NCI-H1048 (cell line): ENCODE measurements at places on chromosomes 6 and 20.

DNA sequence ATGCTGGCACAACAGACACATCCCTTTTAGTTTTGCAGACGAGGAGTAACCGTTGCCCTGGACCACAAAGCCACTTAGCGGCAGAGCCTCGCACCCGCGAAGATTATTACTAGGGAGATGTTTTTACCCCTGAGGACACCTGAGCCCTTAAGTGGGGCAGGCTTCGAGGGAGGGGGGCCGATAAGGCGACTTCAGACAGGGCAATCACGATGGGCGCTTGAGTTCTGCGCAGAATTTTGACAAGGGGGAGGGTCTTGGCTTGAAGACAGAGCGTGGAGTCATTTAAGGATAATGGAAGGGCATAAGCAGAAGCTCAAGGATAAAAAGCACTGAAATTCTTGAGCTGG lies 650 bp upstream of the TTK start:
- no peak for DNase-seq

DNA sequence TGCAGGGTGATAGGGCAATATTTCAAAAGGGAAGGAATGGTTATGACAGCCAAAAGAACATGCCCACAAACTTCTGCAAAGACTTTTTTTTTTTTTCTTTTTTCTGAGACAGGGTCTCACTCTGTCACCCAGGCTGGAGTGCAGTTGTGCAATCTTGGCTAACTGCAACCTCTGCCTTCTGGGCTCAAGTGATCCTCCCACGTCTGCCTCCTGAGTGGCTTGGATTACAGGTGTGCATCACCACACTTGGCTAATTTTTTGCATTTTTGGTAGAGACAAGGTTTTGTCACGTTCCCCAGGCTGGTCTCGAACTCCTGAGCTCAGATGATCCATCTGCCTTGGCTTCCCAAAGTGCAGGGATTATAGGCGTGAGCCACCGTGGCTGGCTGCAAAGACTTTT lies 117.6 kb upstream of the ADGRF1 start:
- no peak for DNase-seq

DNA sequence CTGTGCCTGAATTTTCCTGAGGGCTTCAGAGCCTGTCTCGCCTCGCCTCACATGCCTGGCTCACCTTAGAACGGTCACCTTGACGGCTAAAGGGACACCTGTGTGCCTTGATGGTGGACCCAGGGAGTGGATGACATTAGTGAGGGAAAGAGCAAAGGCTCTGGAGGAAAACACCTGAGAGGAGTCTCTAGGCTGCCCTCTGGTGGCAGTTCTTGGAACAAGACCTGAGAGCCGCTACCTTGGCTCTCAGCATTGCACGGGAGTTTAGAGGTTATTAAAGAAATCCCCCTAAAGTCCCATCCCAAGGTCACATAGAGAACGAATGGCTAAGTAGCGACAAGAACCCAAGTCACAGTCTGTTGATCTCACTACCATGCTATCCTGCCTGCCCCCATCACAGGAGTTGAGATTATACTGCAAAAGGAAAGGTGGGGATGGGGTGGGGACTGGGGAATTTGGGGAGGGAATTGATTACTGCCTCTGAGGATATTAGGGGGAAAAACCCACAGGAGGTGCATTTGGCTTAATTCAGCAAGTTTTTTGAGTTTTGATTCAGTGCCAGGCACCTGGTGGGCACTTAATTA lies 7.9 kb upstream of the CDSN start:
- DNase-seq: no peak

- DNase-seq: no peak
These were observed 392.4 kb downstream of the TAF4 start for GRCh38 chr20:61673152-61673847.

GRCh38 chr20:25497586-25498279 lies 87.6 kb downstream of the NINL start:
- no peak for DNase-seq

DNA sequence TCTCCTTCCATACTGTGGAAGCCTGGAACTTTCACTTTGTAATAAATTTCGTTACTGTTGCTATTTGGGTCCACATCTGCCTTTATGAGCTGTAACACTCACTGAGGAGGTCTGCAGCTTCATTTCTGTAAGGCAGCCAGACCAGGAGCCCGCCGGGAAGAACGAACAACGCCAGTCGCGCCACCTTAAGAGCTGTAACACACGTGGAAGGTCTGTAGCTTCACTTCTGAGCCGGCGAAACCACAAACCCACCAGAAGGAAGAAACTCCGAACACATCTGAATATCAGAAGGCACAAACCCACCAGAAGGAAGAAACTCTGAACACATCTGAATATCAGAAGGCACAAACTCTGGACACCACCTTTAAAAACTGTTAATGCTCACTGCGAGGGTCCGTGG lies 589.9 kb upstream of the SLC35B3 start:
- no peak for DNase-seq

DNA sequence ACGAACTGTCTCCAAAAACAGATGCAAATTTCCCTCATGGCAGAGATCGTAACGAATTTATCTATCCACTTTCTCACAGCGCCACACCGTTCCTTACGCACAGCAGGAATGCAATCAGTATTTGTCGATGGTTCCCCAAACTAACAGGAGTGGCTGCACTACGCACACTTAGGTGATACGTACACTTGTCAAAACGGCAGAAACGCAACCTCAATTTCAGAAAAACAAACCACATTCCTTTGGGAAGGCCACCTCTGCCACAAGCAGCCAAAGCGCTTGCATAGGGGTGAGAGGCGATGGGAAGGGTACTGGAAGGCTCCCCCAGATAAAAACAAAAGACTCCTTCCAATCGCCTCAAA lies 638 bp downstream of the MDN1 start:
- DNase-seq: peak; percentile 20

DNA sequence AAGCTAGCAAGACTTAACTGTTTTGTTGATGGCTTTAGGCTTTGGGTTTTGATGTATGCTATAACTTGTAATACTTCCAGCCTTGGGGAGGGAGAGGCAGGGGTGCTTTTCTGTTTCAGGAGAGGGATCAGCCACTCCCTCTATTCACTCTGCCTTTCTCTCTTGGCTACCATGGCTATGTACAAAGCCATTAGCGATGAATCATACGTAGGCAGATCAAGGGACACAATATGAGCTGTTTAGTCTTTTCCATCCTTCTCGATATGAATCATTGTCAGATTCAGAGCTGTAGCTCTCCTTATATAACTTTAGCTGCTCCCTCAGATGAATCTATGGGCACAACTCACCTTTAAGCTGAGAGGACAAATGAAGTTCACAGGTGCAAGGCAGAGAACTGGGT lies 230.6 kb downstream of the TSHZ2 start:
- DNase-seq: no peak

DNA sequence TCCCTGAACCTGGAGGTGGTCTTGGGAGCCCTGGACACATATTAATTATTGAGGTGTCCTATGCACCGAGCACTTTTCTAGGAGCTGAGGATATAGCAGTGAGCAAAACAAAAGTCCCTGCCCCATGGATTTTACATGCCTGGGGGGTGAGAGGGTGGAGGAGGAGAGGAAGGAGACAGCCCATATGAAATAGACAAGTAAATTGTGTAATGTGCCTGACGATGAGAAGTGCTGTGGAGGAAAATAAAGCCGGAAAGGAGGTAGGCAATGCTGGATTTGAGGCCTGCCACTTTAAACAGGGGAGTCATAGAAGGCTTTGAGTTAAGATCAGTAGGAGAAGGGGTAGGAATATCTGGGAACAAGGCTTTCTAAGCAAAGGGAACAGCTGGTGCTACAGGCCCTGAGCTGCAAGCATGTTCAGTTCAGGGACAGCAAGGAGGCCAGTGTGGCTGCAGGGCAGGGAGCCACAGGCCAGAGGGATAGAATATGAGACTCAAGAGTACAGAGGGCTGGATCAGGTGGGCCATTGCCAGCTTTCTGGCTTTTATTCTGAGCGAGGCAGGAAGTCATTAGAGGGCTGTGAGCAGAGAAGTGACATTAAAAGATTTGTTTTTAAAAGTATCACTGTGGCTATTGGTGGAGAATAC lies 19.1 kb upstream of the MYLIP start:
- no peak for DNase-seq

- DNase-seq: no peak
These were observed 114.7 kb downstream of the RWDD2A start for GRCh38 chr6:83307849-83308248.

DNA sequence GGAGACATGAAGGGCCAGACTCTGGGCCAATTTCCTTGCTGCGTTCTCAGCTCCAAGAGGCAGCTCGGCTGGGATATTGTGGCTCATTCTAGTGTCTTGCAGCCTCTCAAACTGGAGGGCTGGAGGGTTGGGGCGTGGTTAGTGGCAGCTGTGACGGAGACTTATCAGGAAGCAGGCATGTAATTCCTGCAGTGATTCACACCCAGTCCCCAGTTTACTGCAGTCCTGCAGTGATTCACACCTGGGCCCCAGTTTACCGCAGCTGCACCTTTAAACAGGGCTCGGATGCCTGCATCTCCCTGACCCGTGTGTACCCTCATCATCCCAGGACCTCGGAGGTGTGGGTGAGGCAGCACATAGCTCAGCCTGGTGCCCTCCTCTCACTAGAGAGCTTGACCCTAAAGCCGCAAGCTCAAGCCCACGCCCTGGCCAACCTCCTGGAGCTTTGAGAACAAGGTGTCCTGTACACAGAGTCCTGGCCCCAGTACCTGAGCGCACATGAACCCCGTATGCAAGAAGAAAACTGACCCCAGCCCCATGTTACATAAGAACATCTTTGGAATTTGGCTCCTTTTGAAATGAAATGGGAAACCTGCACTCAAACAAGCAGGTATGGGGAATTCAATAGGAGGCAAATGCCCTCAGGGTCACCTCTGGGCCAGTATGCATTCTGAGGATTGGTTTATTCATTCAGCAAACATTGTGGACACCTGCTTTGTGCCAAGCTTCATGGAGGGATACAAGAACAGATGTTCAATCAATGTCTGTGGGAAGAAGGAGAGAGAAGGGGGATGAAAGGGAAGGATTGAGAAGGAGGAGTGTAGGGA lies 55.3 kb upstream of the FAM83D start:
- no peak for DNase-seq

DNA sequence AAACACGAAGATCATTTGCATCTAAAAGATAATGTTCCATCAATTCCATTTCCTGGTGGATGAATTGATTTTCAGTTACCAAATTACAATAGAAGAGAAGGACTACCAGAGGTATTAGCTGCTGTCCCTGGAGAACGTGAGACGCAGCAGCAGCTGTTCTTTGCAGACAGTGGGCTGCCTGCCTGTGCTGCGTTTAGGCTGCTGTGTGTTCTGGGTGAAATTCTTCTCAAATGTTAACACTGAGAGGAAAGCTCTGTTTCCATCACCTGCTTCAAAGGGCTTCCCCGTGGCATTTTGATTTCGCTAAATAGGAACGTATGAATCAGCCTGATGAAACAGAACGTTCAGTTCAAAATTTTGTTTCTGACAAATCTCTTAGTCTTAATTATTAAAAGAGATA lies 362.2 kb downstream of the C6orf118 start:
- DNase-seq: no peak

- DNase-seq: no peak
These were observed 49.2 kb upstream of the CST5 start for GRCh38 chr20:23928788-23929187.

DNA sequence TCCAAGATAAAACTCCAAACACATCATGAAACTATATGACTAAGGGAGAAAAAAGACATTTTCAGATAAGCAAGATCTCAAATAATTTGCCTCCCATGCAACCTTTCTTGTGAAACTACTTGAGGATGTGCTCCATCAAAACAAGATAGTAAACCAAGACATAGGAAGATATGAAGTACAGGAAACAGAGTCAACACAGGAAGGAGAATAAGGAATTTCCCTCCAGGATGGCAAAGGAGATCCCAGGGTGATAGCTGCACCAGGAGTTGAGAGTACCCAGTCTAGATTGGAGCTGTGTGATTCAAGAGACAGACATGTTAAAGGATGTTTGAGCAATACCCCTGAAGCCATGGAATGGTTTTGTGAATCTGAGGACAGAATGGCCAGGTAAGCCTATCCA lies 15.3 kb downstream of the IL17A start:
- no peak for DNase-seq

DNA sequence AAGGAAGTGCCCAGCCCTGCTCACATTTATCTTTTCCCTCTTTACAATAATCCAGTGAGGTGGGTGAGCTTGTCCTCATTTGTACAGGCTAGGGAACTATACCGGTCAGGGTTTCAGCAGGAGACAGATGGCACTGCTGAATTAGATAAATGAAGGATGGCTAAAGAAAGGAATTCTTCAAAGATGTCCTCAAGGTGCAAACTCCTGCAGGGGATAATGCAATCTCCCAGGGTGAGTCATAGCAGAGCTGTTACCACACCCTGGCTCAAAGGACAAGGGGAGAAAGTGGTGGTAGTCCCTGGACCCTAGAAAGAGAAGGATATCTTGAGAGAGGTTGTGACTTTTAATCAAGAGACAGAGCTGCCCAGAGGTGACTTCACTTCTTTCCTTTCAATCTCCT lies 66.7 kb downstream of the RFPL4B start:
- no peak for DNase-seq

DNA sequence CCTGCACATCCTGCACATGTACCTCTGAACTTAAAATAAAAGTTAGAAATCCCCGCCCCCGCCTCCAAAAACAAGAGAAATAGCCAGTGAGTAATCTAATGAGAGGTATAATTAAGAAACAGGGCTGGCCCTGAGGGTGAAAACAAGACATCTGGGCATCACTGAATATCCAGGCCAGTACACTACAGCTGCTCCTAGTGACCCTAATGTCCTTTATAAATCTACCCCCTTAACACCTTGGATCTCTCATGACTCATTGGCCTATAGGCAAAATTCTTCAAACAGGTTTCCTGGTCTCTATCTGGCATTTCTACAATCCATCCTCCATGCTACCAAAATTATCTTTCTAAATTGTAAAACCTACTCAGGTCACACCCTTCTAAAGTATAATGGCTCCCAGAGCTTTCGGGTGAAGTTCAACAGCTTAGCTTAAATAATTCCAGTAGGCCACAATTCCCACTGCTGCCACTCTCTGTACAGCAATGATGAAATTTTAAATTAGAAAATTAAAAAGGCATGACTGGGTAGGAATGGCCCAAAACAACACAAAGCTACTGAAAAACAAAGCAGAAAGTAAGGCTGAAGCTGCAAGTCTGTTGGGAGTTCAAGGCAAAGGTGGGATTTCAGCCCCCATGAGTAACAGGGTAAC lies 260.9 kb downstream of the GMDS start:
- DNase-seq: no peak

DNA sequence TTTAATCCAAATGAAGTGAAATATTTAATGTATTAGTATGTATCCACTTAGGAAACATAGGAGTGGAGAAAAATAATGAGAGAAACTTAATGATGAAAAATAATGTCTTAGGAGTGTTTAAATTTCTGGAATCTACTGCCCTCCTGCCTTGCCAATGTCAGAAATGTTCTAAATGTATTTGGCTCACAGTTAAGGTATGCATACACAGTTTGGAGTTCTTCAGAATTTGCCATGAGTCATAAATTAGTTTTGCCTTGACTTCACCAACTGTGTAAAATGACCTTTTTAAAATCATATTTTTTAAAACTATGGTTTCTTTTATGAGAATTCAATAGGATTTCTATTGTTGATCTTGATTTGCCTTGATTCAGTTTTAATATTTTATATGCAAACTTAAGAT lies 191.7 kb upstream of the HSF2 start:
- DNase-seq: no peak
